Amygdala (tissue), 56 donors: ENCODE measurements at places on chromosomes 1 and 21.

DNA sequence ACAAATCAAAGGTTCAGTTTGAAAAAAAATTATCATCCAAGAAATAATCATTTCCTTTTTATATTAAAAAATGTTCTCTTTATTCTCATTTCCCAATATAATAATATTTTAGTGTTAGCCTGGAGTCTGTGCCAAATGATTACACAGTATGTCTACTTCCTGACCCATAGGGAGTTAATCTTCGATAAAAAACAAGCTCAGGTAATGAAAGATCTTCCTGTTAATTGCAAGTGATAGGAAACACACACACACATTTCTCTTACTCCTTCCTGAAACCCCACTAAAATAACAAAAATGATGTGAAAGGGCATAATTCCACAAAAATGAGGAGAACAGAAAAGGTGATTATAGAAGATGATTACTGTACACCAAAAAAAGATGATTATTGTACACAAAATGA is 123.5 kb upstream of the CXADR start:
- DNase-seq, result no peak

- DNase-seq, result peak; percentile 69
Observed at GRCh38 chr1:155989242-155990004, 11.1 kb upstream of the ARHGEF2 start.

GRCh38 chr1:32045772-32046171 is 27.0 kb upstream of the TMEM39B start:
- DNase-seq, result no peak

DNA sequence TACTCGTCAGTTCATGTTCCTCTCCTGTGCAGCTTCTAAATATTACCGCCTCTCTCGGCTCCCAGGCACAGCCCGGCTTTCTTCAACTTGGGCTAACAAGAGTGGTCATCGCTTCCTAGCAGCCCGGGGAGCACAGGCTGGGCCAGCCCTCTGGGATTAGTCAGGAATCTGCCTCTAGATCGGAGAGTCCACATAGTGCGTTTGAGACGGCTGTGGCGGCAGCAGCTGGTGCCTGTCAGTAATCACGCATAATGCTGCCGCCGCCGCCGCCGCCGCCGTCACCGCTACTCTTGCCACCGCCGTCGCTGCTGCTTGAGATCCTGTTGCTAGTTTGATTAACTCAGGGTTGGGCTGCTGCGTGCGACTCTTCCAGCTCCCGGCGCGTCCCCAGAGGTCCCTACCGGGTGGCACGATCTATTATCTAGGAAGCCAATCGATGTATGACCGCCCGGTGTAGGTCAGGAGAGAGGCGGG is at the start of gene RXRG:
Gene RXRG (minus strand): TSS at position 230 of the 474 bp plus-strand sequence. CDS start 233 bp downstream, outside the sequence.
- DNase-seq, result no peak

- no peak for DNase-seq
Observed at GRCh38 chr21:14306126-14306907, 76.6 kb downstream of the HSPA13 start.

DNA sequence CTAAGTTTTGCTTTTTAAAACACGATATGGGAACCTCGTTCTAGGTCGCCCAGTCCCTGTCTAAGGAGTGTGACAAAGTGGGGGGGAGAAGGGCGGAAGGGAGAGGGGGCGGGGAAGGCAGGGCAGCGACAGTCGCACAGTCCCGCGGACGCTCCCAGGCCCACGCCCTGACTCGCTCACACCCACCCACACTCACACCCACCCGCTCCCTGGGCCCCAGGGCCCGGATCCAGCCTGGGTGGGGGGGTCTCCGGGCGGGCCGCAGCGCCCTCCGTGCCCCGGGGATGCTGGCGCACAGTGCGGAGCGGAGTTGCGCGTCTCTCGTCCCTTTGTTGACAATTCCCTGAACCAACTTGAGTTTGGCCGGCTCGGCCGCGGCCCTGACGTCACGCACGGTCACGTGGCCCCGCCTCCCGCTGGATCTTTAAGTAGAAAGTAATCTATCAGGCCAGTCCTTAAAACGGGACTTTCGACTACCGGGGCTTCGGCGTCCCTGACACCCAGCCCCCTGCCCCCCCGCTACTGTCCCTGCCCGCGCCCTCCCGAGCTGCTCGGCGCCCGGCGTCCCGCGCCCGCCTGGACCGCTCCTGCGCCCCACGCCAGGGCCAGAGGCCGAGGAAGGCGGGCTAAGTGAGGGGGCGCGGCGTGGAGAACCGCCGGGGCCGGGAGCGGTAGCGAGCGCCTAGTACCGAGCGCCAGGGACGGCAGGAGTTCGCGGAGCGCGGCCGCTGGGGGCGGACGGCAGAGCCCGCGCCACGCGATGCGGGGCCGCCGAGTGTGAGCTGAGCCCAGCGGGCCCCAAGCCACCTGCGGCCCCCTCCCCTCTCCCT is at the start of gene FOXD3:
Gene FOXD3 (plus strand): TSS at position 454 of the 830 bp plus-strand sequence. CDS start 492 bp downstream, outside the sequence.
- peak; percentile 3 for DNase-seq

- no peak for DNase-seq
Observed at GRCh38 chr1:150961756-150962155, 12.9 kb downstream of the CERS2 start.

- no peak for DNase-seq
Observed at GRCh38 chr1:93874025-93874651, 4.9 kb downstream of the DNTTIP2 start.
